ENCODE measurements at places on chromosomes 6 and 20. TPM values are rescaled to one million over a fixed set of nuclear protein-coding genes. Genes with fewer than 3 reads are reported as not detected.

THBD gene
- 25.5 TPM for total RNA-seq

CDC40 gene
- 11.4 TPM for total RNA-seq

BEND6 gene
- 1.7 TPM for total RNA-seq

PLN gene
- not detected for total RNA-seq

FNDC1 gene
- total RNA-seq, result 0.21 TPM

RAET1L gene
- 0.58 TPM for total RNA-seq

FAM83C gene
- total RNA-seq, result not detected

TRIM10 gene
- total RNA-seq, result not detected

WTAP gene
- 79.1 TPM for total RNA-seq

HECA gene
- 2.2 TPM for total RNA-seq

RNF144B gene
- 0.88 TPM for total RNA-seq

KIFC1 gene
- total RNA-seq, result 44.5 TPM

CDSN gene
- total RNA-seq, result not detected

THBS2 gene
- 0.17 TPM for total RNA-seq

GRM1 gene
- total RNA-seq, result 0.04 TPM

PROKR2 gene
- total RNA-seq, result not detected

MAP3K5 gene
- total RNA-seq, result 3.7 TPM
